Kasumi-1 (cell line): ENCODE measurements at places on chromosomes 1 and 21.

GRCh38 chr1:58702261-58703141, 2.6 kb upstream of the MYSM1 start:
- no peak for DNase-seq

GRCh38 chr1:201554190-201554600, 15.3 kb downstream of the NAV1 start:
- DNase-seq: no peak

DNA sequence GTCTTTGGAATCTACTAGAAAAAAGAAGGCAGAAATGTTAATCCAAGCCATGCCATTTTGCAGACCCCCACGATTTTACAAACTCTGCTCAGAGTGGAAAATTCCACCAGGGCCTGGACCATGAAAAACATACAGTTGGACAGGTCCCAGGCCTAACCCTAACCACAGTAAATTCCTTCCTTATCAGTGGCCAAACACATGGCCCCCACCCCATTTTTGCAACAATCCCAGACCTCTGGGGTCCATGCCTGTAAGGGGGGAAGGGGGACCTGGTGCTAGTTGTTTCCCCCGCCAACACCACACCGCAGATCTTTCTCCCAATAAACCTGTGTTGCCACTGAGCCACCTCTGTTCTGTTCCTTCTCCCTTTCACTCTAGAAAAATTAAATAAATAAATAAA, 1352.7 kb downstream of the AMY1C start:
- DNase-seq: no peak

DNA sequence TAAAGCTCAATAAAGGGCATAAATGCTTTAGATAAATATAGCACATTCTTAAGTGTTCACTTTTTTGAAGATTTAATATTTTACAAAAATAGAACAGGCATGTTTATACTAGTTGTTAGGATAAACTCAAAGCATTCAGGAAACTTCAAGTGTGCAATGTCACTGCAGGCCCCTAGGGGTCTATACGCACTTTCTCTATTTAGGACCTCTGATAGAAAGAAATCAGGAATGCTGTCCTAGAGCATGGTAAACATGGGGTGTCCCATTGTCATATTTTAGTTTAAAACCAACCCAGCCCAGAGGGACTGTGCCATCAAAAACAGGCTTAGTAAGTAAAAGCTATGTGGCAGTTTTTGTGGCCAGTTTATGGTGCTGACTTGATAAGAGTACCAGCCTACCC, 102.2 kb downstream of the BARHL2 start:
- peak; percentile 34 for DNase-seq

GRCh38 chr1:42168763-42169162, 4.2 kb upstream of the GUCA2A start:
- DNase-seq: no peak

DNA sequence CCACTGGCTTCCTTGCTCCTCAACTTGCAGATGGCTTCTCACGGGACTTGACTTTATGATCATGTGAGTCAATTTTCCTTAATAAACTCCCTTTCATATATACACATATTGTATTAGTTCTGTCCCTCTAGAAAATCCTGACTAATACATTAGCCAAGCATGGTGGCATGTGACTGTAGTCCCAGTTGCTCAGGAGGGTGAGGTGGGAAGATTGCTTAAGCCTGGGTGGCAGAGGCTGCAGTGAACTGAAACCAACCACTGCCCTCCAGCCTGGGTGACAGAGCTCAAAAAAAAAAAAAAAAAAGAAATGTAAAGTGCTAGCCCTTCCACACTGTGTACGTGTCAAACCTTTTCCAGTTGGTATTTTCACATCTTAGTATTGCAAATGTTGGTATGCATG, 857.0 kb downstream of the LTN1 start:
- DNase-seq: no peak

DNA sequence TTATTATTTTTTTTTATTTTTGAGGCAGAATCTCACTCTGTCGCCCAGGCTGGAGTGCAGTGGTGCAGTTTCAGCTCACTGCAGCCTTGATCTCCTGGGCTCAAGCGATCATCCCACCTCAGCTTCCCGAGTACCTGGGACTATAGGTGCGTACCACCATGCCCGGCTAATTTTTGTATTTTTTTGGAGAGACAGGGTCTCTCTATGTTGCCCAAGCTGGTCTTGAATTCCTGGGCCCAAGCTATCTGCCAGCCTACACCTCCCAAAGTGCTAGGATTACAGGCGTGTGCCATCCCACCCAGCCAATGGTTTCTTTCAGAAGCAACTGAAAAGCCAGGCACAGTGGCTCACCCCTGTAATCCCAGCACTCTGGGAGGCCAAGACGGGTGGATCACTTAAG, 2.3 kb downstream of the KRTCAP2 start:
- no peak for DNase-seq

DNA sequence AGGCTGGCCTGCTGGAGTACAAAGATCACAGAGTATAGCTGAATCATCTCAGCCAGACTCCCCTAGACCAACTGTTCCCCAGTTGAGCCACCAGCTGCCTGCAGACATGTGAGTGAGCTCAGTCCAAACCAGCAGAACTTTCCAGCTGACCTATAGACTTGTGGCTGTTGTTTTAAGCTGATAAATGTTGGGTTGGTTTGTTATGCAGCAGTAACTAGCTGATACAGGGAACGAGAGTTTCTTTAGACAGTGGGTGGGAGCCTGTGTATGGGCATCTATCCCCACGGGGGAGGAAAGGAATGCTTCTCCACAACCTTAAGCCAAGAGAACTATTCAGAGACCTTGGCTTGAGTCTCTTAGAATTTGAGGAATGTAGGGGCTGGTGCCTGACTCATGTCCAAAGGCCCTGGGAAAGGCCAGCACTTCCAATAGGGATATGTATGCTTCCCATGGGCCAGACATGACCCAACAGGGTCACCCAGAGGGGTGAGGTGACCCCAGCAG, 30.1 kb downstream of the SLC1A7 start:
- no peak for DNase-seq

- no peak for DNase-seq
Measured at GRCh38 chr1:166884971-166885370, 8.9 kb upstream of the TADA1 start.

DNA sequence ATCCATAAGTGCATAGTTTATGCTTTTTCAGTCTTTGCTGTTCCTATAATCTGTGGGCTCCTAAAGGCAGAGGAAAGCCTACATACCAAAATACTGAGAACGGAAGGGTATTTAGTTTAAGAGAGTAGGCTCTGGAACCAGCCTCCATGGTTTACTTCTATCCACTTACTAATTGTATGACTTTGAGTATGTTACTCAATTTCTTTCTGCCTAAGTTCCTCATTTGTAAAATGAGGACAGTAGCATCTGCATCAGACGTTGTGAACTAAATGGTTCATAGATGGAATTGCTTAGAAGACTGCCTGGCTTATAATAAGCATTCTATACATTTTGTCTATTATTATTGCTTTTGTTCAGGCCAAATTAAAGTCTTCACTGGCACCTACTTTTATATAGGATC, 111.0 kb downstream of the NTNG1 start:
- peak; percentile 42 for DNase-seq

DNA sequence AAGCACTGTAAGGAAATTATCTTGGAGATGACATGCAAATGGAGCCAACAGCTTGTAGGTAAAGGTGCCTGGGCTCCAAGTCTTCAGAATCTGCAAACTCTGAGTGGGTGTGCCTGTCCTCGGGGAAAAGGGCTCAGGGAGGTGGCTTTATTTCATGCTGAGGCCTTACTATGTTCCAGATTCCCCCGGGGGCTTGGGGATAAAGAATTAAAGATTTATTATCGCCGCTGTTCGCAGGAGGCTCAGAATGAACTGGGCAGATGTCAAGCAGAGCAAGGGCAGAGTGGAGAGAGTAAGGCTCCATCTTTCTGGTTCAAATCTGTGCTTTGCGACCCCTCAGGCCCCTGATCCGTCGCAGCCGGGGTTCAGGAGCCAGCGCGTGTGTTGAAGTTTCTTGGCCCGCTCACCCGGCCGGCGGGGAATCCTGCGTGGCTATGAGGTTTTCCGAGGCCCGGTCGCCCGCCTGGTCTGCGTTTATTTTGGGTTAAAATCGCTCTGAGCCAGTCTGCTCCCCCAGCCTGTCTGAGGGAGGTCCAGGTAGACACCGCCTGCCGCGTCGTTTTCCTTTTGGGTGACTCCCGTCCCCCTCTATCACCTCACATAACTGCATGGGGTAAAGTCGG, 19.5 kb downstream of the RHOU start:
- no peak for DNase-seq

- DNase-seq: peak; percentile 63
Measured at GRCh38 chr1:181159451-181160140, 71.1 kb downstream of the IER5 start.

- DNase-seq: no peak
Measured at GRCh38 chr1:218953386-218953785, 220.3 kb upstream of the LYPLAL1 start.

GRCh38 chr21:36436829-36437744, 42.8 kb downstream of the CLDN14 start:
- no peak for DNase-seq

DNA sequence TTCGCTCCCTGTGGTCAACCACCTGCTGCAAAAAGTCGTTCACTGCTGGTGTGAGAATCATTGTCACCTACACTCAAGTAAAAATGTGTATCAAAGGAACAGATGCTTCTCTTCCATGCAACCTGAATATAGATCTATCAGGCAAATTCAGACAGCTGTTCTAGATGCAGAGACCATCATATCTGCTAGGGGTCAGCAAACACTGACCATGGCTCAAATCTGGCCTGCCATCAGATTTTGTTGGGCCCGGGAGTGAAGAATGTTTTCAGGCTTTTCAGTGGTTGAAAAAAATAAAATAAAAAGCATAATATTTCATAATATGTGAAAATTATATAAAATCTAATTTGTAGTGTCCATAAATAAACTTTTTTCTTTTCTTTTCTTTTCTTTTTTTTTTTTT, 199.6 kb downstream of the RGS7 start:
- no peak for DNase-seq

DNA sequence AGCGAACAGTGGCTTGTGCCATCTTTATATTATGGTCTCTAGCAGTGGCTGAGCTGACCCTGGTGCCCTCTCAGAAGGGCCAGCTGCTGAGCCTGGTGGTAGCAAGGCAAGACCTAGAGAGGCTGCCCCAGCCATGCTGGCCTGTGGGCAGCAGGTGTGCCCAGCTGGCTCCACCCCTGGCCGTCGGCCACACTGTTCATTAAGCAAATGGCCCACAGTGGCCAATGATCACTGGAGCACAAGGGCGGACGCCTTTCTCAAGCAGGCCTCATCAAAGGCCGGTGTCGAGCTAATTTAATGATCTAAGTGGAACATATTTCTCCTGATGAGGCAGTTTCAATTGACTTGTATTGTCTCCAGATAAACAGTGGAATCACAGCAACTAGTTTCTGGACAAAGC, 89.4 kb downstream of the GRIK3 start:
- DNase-seq: no peak

- no peak for DNase-seq
Measured at GRCh38 chr1:7421471-7422075, 349.5 kb upstream of the VAMP3 start.

- DNase-seq: peak; percentile 39
Measured at GRCh38 chr1:169802888-169803287, 8.2 kb upstream of the METTL18 start.

GRCh38 chr1:7868070-7868780, 15.4 kb upstream of the UTS2 start:
- DNase-seq: no peak

DNA sequence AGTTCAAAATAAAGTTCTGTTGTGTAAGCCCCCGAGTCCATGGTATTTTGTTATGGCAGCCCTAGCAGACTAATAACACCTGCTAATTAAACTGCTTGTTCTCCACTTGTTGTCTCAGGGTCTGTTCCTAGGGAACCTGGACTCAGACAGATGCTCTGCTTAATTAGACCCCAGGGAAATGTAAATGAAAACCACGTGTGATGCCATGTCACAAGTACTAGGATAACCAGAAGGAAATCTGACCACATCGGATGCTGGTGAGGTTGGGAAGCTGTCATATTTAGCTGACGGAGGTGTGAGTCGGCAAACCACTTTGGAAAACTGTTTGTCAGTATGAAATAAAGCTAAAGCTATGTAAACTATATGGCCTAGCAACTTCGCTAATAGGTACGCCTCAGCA, 19.6 kb downstream of the EDN2 start:
- no peak for DNase-seq

DNA sequence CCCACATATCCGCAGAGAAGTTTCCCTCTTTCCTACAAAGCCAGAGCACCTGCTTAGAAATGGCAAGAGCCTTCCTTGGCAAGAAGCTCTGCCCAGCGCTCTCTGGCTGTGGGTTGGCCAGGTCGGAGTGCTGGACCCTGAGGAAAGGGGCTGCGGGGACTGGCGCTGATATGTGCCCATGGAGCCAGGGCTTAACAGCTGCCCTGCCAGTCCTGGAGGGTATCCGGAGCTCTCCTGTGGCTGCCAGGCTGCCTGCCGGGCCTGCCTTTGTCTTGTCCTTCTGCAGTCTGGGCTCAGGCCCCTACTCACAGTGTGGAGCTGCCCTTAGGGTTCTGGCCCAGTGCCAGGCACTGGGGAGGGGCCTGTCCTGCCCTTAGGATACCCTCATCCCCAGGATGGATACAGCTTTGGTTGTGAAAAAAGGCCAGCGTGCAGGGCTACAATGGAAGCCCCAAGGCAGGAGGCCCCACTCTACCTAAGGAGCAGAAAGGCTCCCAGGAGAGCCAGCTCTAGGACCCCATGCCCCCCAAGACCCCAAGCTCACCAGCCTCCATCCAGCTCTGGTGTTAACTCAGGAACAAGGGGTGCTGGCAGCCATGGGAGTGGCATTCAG, 43.4 kb downstream of the KIAA1614 start:
- DNase-seq: no peak

DNA sequence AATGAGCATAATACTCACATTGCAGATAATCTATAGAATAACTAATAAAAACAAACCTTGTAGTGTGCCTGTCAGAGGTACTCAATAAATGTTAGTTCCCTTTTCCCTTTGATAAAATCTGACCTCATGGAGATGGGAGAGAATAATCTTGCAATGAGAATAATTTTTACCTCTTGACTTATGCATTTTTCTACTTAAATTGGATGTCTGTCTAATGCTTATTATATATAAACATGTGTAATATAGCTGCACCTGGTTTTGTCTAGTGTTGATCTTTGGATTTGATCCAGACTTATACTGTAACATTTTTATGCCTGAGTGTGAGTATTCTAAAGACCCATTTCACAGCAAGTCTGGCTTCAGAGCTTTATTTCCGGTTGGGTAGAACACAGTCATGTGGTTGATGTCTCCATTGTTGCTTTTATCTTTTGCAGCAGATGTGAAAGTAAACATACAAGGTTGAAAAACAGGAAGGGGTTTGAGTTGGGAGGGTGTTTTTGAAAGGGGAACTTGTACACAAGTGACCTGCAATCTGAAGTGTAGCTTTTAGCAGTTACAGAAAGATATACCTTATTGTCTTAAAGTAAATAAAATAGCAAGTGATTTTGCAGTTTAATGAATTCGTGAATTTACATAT, 12.4 kb downstream of the EPB41 start:
- peak; percentile 76 for DNase-seq

- no peak for DNase-seq
Measured at GRCh38 chr1:33899746-33900145, 35.9 kb downstream of the HMGB4 start.

GRCh38 chr1:91828583-91829281, 57.2 kb downstream of the TGFBR3 start:
- DNase-seq: no peak

- no peak for DNase-seq
Measured at GRCh38 chr1:29324771-29325351, 88.5 kb downstream of the PTPRU start.
